ENCODE measurements at places on chromosomes 1 and 21.

DNA sequence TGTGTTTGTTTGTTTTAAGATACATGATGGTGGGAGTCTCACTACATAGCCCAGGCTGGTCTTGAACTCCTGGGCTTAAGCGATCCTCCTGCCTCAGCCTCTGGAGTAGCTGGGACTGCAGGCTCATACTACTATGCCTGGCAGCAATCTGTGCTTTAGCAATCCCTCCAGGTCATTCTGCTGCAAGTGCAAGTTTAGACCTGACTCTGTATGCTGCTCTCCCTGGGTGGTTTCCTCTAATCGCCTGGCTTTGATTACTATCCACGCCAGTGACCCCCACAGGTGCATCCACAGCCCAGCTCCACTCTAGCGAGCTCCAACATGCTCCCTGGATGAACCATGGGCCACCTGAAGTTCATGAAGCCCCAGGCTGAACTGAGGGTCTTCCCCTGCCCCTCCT lies 15.5 kb upstream of the PABPC4 start:
- DNase-seq: no peak

DNA sequence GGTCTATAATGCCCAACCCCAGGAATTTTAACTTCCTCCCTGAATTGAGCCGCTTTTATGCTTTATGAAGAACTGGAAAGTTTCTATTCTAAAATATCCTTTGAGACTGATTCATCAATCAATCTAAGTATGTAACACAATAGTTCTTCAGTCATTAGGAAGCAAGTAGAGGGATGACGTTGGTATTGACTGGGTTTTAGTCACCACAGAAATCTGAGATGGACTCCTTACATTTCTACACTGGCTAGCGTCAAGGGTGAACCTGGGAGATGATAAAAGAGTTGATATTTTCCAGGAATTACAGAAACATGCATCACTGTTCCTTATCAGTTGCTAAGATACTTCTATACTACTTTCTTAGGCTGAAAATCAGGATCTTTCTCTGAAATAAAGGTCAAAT lies 308.0 kb downstream of the HMCN1 start:
- DNase-seq: no peak

GRCh38 chr21:44966135-44967081 lies 26.6 kb downstream of the SLX9 start:
- no peak for DNase-seq

DNA sequence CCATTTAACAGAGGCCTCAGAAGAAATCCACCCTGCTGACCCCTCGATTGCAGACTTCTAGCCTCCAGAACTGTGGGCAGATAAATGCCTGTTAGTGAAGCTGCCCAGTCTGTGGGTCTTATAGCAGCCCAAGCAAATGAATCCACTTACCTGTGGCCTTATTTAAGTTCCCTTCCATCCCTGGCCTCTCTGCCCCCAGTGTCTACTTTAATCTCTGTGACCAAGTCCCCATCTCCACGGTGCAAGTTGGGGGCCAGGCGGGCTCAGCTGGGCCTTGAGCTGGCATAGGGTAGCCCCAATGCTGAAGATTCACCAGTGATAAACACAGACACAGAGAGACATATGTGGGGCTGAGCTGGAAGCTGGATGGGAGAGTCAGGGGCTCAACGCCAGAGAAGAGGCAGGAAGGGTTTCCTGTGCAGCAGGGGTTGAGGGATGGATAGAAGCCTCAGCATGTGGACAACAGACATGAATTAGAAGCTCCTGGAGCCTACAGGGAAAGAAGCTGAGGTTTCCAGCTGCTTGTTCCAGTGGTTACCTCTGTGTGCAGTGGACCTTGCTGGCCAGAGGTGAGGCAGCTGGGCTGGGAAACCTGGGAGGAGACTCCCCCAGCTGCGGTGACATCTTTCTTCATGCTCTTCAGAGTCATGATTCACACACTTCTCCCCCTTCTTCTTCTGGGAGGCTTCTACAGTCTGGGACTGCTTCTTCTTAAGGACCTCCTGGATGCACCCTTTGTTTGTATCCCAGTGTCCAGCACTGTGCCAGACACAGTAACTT lies 13.4 kb upstream of the B3GALT5 start:
- no peak for DNase-seq

- no peak for DNase-seq
Observed at GRCh38 chr1:64693406-64693805, 51.5 kb upstream of the RAVER2 start.

DNA sequence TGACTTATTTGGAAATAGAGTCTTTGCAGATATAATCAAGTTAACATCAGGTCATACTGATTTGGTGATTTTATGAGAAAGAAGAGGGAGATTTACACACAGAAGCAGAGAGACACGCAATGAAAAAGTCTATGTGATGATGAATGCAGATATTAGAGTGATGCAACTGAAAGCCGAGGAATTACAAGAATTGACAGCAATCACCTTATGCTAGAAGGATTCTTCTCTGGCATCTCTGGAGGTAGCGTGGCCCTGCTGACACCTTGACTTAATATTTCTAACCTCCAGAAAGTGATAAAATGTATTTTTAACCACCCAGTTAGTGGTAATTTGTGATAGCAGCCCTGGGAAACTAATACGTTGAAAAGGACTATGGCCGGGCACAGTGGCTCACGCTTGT lies 14.2 kb upstream of the CFH start:
- DNase-seq: no peak

- no peak for DNase-seq
Observed at GRCh38 chr1:243496187-243496646, 240.4 kb downstream of the SDCCAG8 start.
